ENCODE measurements at places on chromosomes 3 and 15.

- no peaks in the 10 kb centered on the region for H3K4me1 ChIP-seq
- H3K36me3 ChIP-seq, result no peaks in the 10 kb centered on the region
- no peak for DNase-seq
- no peak overlapping the region for H3K27ac ChIP-seq
These were observed 252.3 kb upstream of the LRTM1 start for GRCh38 chr3:55180161-55180560.

DNA sequence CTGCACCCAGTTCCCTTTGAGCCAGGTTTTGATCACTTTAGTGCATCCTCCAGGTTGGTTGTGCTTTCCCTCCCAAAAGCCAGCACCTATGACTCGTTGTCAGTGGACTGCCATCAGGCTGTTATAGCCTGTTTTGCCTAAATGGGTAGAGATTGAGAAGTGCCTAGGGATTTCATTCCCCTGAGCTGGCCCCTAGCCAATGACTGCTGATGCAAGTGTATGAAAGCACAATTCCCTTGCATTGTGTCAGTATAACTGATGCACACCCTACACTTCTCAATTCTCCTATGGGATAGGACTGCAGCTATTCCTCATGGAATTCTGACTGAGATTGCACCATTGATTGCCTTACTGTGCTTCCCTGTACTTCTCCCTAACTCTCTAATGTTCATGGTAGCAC is 102.1 kb upstream of the ARPP21 start:
- DNase-seq, result no peak
- no peaks in the 10 kb centered on the region for H3K4me1 ChIP-seq
- no peaks in the 10 kb centered on the region for H3K36me3 ChIP-seq
- no peaks in the 10 kb centered on the region for H3K27me3 ChIP-seq
- no peak overlapping the region for H3K27ac ChIP-seq
- no peak overlapping the region for H3K4me3 ChIP-seq

DNA sequence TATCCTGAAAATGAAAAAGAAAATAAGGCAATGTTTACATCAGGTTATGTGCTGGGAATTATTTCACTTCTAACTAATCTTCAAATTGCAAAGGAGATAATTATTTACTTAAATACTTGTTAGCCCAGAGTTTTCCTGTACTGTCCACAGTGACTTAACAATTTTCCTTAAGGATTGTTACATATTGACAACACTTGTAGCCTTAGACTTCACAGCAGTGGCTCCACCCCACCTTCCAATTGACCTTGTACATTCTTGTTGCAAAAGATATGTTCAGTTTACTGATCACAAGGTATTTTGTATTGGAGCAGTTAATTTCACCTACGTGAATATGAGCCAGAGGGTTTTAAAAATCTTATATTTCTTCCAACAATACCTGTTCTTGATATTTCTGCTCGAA is 376.9 kb downstream of the CNTN6 start:
- no peaks in the 10 kb centered on the region for H3K36me3 ChIP-seq
- no peak overlapping the region for H3K4me3 ChIP-seq
- no peaks in the 10 kb centered on the region for H3K4me1 ChIP-seq
- no peak for DNase-seq
- H3K27me3 ChIP-seq, result no peaks in the 10 kb centered on the region

- no peak overlapping the region for H3K4me3 ChIP-seq
- no peak overlapping the region for H3K27ac ChIP-seq
- DNase-seq, result no peak
- no peaks in the 10 kb centered on the region for H3K36me3 ChIP-seq
These were observed 1.8 kb upstream of the MYL3 start for GRCh38 chr3:46865031-46865507.

- no peaks in the 10 kb centered on the region for H3K4me1 ChIP-seq
- no peaks in the 10 kb centered on the region for H3K36me3 ChIP-seq
- no peak overlapping the region for H3K4me3 ChIP-seq
- H3K27ac ChIP-seq, result no peak overlapping the region
These were observed 140.9 kb upstream of the TP63 start for GRCh38 chr3:189490337-189490736.

DNA sequence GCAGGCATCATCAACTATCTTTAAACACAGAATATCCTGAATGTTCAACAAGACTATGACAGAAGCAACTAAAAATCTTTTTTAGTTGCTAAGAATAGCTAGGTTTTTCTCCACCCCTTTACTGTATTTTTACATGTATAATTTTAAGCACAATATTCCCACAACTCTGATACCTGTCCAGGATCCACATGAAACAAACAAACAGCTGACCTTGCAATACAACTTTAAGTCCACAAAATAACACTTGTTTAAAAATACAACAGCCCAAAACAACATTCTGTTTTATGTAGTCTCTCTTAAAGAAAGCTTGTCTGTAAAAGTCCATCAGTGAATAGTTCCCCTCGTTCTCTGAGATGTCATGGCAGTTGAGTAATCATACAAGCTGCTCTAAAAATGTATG is 41.1 kb downstream of the IFT57 start:
- no peak overlapping the region for H3K4me3 ChIP-seq
- peaks cover 7% of the 10 kb centered on the region for H3K4me1 ChIP-seq
- no peak overlapping the region for H3K27ac ChIP-seq
- no peaks in the 10 kb centered on the region for H3K27me3 ChIP-seq

GRCh38 chr15:73539212-73540128 is 93.7 kb downstream of the NPTN start:
- no peak for DNase-seq
- no peaks in the 10 kb centered on the region for H3K36me3 ChIP-seq
- H3K27me3 ChIP-seq, result no peaks in the 10 kb centered on the region
- no peak overlapping the region for H3K27ac ChIP-seq
- no peaks in the 10 kb centered on the region for H3K4me1 ChIP-seq

DNA sequence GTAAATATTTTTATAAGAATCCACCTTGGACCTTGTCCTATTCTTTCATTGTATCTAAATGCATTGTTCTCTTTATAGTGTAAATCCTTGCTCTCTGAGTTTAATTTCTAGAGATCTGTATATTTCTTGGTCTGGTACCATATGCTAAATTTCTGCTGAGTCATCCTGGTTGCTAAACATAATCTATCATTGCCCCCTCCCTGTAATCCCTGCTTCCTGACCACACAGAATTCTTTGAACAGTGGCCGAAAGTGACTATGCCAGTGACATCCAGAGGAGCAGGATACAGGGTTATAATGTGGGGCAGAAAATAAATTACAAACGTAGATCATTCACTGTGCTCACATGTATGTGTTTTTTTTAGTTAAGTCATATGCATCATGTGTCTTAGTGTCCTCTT is 143.1 kb downstream of the DIPK2A start:
- H3K36me3 ChIP-seq, result no peaks in the 10 kb centered on the region
- H3K27ac ChIP-seq, result no peak overlapping the region
- H3K27me3 ChIP-seq, result no peaks in the 10 kb centered on the region

GRCh38 chr3:99934975-99935797 is 117.5 kb downstream of the CMSS1 start:
- no peak for DNase-seq
- H3K27ac ChIP-seq, result no peak overlapping the region
- H3K4me1 ChIP-seq, result no peaks in the 10 kb centered on the region
- H3K27me3 ChIP-seq, result no peaks in the 10 kb centered on the region
- no peak overlapping the region for H3K4me3 ChIP-seq

DNA sequence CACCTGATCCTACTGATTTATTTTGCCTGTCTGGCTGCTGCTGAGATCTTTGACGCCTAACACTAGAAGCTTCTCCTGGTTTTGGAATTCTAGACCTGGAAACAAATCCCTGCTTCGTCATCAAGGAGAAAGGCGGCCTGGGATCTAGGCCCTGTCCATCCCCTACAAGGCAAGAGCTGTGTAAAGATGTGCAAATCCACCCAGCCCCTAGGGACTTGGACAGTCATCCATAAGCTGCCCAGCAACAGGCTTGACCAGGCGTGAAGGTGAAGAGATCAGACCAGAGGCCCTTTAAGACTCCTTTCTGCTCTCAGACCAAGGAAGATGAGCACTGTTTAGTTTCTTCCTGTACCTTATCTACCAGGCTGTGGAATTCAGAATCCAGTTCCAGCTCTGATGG is 32.2 kb downstream of the SLC41A3 start:
- no peak for DNase-seq
- no peaks in the 10 kb centered on the region for H3K27me3 ChIP-seq
- peaks cover 4% of the 10 kb centered on the region for H3K4me1 ChIP-seq
- H3K27ac ChIP-seq, result no peak overlapping the region
- H3K36me3 ChIP-seq, result no peaks in the 10 kb centered on the region
- H3K4me3 ChIP-seq, result no peak overlapping the region

- H3K36me3 ChIP-seq, result no peaks in the 10 kb centered on the region
- H3K27ac ChIP-seq, result no peak overlapping the region
- DNase-seq, result no peak
- H3K27me3 ChIP-seq, result no peaks in the 10 kb centered on the region
- peaks cover 9% of the 10 kb centered on the region for H3K4me1 ChIP-seq
These were observed 10.4 kb upstream of the SEMA4B start for GRCh38 chr15:90190606-90191343.

GRCh38 chr3:8988791-8989558 is 25.7 kb upstream of the RAD18 start:
- no peak for DNase-seq
- H3K27ac ChIP-seq, result no peak overlapping the region
- no peaks in the 10 kb centered on the region for H3K4me1 ChIP-seq
